ENCODE measurements at places on chromosomes 5 and 9. TPM values are rescaled to one million over a fixed set of nuclear protein-coding genes. Genes with fewer than 3 reads are reported as not detected.

TPPP gene
- total RNA-seq: 0.66 TPM

CTXN3 gene
- total RNA-seq: not detected

PCDHGA8 gene
- 5.6 TPM for total RNA-seq

ALDH7A1 gene
- 70.7 TPM for total RNA-seq

PCDHB15 gene
- under 0.01 TPM for total RNA-seq

FBLL1 gene
- total RNA-seq: 0.44 TPM

NPR2 gene
- 48.6 TPM for total RNA-seq

SPTAN1 gene
- 381 TPM for total RNA-seq

C9 gene
- total RNA-seq: not detected

OR1N2 gene
- not detected for total RNA-seq

RNF180 gene
- total RNA-seq: 2.0 TPM

SLC22A4 gene
- total RNA-seq: 3.0 TPM

ANKRD31 gene
- total RNA-seq: under 0.01 TPM

DNAJB5 gene
- 12.1 TPM for total RNA-seq

ANXA2R gene
- total RNA-seq: 1.7 TPM

IFNA2 gene
- not detected for total RNA-seq

IL7R gene
- total RNA-seq: 2.2 TPM

IFNK gene
- not detected for total RNA-seq

SPRY4 gene
- 2.5 TPM for total RNA-seq

ANKRD20A1 gene
- total RNA-seq: 0.73 TPM

PCDHA11 gene
- 0.50 TPM for total RNA-seq

CDX1 gene
- 0.17 TPM for total RNA-seq

IL9 gene
- total RNA-seq: not detected

SETD9 gene
- total RNA-seq: 17.6 TPM

ARHGEF39 gene
- total RNA-seq: 2.9 TPM

ADGRD2 gene
- total RNA-seq: not detected

PCDHA9 gene
- total RNA-seq: under 0.01 TPM

LRRTM2 gene
- 2.6 TPM for total RNA-seq

FSTL4 gene
- 0.17 TPM for total RNA-seq

PDLIM4 gene
- 43.3 TPM for total RNA-seq

NTRK2 gene
- total RNA-seq: 0.17 TPM

PCSK1 gene
- 0.15 TPM for total RNA-seq

FBP1 gene
- total RNA-seq: not detected
